Trophoblast cell (in vitro differentiated cells and primary cell): ENCODE measurements at places on chromosomes 2 and 18.

- no peak overlapping the region for H3K27ac ChIP-seq
- no peak overlapping the region for H3K4me3 ChIP-seq
- H3K4me1 ChIP-seq: no peaks in the 10 kb centered on the region
- no peaks in the 10 kb centered on the region for H3K36me3 ChIP-seq
- no peak for DNase-seq
These were observed 153.4 kb downstream of the NDUFA10 start for GRCh38 chr2:239871481-239872435.

DNA sequence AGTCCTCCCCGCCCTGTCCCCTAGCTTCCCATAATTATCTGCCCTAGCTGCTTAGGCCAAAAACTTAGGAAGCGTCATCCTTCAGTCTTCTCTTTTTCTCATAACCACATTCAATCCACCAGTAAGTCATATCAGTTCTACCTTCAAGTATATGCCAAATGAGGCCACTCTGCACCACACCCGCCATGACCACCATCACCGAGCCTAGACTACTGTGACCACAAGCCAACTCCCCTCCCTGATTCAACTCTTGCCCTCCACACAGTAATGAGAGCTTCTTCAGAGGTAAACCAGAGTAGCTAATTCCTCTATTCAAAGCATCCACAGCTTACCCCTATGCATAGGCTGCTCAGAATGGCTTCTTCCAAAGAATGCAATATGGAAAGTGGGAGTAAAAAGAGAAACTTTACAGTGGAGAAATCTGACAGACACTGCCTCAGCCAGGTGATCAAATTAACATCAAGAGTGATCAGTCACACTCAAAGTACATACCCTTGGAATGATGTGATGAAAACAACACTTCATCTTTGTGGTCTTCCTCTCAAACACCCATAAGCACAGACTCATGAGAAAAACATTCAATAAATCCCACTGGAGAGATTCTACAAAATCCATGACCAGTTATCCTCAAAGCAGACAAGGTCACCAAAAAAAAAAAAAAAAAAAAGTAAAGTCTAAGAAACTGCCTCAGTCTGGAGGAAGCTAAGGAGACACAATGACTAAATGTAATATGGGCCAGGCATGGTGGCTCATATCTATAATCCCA lies 17.7 kb downstream of the MBOAT2 start:
- H3K27ac ChIP-seq: no peak overlapping the region
- DNase-seq: no peak
- no peaks in the 10 kb centered on the region for H3K27me3 ChIP-seq

GRCh38 chr2:10330700-10331026 lies 28.0 kb downstream of the HPCAL1 start:
- H3K4me3 ChIP-seq: no peak overlapping the region
- no peaks in the 10 kb centered on the region for H3K36me3 ChIP-seq
- no peaks in the 10 kb centered on the region for H3K27me3 ChIP-seq

GRCh38 chr2:67879586-67880290 lies 183.1 kb downstream of the C1D start:
- H3K27me3 ChIP-seq: no peaks in the 10 kb centered on the region
- H3K4me3 ChIP-seq: no peak overlapping the region
- peak; percentile 25 for DNase-seq
- no peaks in the 10 kb centered on the region for H3K36me3 ChIP-seq
- H3K27ac ChIP-seq: no peak overlapping the region

DNA sequence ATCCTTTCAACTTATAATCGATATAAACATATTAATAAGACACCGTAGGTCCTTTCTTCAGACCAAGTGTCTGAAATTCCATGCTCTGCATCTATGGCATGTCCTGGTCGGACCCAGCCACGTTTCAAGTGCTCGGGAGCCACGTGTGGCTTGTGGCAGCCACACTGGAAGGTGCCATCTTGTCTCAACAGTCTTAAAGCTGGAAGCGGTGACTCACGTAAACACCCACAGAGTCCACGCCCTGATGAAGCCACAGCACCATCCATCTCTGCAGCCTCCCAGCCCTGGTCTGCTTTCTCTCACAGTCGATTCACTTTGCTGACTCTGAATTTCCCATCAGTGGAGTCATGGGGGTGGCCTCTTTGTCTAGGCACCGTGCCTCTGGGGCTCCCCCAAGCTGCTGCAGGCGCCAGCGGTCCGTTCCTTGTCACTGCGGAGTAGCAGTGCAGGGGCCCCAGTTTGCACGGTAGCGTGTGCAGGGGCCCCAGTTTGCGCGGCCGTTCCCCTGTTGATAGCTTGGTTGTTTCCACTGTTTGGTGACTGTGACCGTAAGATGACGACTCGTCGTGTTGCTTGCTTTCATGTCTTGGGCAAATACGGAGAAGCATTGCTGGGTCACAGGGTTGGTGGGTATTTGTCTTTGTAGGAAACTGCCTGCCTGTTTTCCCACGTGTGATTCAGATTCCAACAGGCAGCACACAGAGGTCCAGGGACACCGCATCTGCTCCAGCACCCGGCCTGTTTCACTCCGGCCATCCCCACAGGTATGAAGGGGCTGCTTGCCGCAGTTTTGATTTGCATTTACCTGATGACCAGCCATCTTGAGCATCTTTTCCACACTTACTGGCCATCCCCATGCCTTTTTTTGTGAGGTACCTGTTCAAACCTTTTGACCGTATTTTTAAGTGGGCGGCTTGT lies 240.3 kb downstream of the HDAC4 start:
- H3K4me3 ChIP-seq: no peak overlapping the region
- no peaks in the 10 kb centered on the region for H3K27me3 ChIP-seq
- H3K4me1 ChIP-seq: no peaks in the 10 kb centered on the region
- no peak for DNase-seq
